AG08395 (cell line): ENCODE measurements at places on chromosomes 7 and 10.
A peak's percentile ranks its signal among the peaks of the same experiment; 100 is the strongest.

DNA sequence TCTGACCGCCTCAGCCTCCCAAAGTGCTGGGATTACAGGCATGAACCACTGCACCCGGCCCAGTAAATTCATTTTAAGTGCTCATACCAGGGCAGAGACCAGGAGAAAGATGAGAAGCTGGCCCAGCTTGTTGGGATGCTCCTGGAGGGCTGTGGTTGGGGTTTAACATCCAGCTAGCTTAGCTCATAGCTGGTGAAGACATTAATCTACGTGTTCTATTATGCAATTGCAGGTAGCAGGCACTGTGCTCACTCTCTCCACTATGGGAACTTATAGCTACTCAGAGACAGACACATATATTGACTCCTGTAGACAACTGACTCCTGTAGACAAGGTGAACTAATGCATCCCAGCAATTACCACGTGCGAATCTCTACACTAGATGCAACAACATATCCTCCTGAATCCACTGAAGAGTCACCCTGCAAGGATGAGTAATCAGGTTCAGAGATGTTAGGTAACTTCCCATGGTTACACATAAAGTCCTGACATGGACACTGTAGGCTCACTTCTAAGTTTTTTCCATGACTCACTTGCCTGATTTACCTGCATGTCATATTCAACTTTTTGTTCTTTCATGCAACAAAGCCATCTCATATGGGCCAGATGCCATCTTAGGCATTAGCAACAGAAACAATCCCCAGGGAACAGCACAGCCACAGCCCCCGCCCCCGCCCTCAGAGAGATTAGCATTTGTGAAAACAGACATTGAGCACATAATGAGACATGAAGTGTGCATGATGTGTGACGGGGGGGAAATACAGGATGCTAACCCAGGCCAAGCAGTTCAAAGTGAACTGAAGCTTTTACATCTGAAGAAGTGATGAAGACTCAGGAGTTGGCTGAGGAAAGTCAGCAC is 37.2 kb downstream of the ERLIN1 start:
- peak; percentile 41 for DNase-seq

GRCh38 chr7:7970237-7970530 is 1.6 kb downstream of the GLCCI1 start:
- no peak for DNase-seq

DNA sequence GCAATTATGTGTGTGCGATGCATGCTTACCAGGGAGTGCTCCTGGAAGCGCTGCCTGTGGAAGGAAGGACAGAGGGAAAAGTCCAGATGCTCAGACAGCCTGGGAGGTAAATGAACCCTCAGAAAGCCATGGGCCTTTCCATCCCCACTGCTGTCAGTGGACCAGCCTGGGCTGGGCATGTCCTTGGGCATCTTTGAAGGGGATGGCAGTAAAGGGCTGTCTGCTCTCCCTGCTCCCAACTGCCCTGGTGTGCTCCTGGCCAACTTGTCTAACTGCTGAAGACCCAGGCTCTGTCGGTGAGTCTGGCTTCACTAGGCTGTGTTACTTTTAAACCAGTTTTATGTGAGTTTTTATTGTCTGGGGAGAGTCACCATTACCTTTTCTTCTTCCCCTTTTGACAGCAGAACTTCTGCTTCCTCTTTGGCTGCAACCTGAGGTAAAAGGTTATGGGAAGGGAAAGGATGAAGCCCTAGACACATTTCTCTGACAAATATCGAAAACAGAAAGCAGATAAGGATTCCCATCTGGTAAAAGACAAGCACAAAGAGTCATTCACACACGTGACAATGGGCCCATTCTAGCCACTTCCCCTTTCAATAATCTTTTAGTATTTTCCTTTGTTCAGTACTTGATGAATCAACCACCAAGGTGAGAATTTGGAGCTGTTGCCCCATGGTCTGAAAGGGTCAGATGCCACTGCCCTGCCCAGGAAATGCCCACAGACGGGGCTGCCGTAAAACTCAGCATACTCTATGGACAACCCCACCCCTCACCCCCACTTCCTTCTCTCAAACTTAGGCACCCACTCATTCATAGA is 27.6 kb upstream of the PIK3AP1 start:
- DNase-seq = no peak

DNA sequence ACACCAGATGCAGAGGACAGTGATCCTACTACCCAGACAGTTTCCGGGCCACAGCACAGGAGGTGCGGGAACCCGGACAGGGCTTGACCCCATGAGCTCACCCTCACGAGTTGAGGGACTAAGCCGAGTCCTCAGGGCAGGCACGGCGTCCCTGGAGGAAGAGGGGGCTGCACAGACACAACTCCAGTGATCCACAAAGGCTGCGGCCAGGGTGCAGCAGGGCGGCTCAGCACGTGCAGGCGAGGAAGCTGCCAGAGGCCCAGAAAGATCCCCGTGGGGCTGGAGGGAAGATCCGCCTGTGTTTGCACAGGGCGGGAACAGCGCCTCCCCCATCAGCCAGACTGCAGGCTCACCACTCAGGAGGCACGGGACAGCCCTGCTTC is 45.9 kb upstream of the TMEM72 start:
- DNase-seq = no peak

DNA sequence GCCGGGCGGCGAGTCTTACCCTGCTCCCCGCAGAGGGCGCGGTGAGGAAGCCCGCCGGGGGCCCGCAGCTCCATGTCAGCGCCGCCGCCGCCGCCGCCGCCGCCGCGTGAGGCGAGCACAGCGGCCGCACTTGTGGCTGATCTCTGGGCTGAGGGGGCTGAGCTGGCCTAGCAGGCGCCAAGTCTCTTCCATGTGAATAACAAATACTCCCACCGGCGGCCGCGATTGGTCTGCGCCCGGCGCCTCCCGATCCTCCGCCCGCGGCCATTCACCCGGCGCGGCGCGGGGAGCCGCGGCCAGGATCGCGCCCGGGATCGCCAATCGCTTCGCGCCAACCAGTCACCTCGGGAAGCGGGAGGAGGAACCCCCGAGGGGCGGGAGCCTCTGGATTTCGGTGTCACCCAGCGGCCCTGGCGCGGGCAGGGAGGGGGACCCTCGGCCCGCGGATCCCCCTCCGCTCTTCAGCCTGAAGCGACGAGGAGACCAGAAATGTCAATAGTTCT is at the start of gene GRM8:
Gene GRM8 (minus strand): TSS at position 164 of the 503 bp plus-strand sequence.
- peak; percentile 30 for DNase-seq

GRCh38 chr7:30924624-30925023 is 13.0 kb downstream of the AQP1 start:
- no peak for DNase-seq

GRCh38 chr10:128042131-128042610 is 84.1 kb downstream of the MKI67 start:
- DNase-seq = no peak

GRCh38 chr10:132374612-132375011 is 22.4 kb upstream of the PWWP2B start:
- DNase-seq = no peak

GRCh38 chr10:43407148-43407575 is 1.8 kb downstream of the HNRNPF start:
- DNase-seq = peak; percentile 61

- no peak for DNase-seq
Observed at GRCh38 chr7:12687718-12688171, 312 bp downstream of the ARL4A start.

- no peak for DNase-seq
Observed at GRCh38 chr7:294440-295154, 4.6 kb downstream of the FOXL3 start.
